IMR-90 (cell line): ENCODE measurements at places on chromosomes 6 and 20. TPM values are rescaled to one million over a fixed set of nuclear protein-coding genes. Genes with fewer than 3 reads are reported as not detected.
A peak's percentile ranks its signal among the peaks of the same experiment; 100 is the strongest.

The TUBB2B gene
- 13.3 and 13.6 TPM in 2 replicates for total RNA-seq

The MAS1 gene
- total RNA-seq = not detected in 2 replicates

DNA sequence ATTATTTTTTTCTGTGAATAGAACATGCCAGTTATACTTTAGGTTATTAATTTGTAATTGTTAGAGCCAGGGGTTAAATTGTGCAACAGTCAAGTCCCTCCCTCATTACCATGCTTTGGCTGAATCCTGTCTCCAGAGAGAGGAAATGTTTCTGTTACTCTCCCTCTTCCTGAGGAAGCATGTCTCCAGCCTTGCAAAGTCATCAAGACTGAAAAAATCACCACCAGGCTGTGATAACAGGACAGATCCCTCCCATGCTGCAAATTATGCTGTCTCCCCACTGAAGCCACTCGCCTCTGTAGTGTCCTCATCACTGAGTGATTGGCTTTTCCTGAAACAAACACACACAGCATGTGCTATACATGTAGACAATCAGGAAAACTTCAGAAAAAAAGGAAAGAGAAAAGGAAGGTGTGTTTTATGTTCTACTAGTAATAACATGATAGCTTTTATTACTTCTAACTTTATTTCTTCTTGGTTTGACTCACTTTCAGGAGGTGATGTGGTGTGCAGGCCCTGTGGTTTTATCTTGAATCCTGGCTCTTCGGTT, 290.0 kb upstream of the JAG1 start:
- no peak for DNase-seq

GRCh38 chr6:85726206-85726605, 83.5 kb upstream of the SYNCRIP start:
- DNase-seq = no peak

GRCh38 chr20:59170406-59171349, 7.1 kb downstream of the ZNF831 start:
- no peak for DNase-seq

DNA sequence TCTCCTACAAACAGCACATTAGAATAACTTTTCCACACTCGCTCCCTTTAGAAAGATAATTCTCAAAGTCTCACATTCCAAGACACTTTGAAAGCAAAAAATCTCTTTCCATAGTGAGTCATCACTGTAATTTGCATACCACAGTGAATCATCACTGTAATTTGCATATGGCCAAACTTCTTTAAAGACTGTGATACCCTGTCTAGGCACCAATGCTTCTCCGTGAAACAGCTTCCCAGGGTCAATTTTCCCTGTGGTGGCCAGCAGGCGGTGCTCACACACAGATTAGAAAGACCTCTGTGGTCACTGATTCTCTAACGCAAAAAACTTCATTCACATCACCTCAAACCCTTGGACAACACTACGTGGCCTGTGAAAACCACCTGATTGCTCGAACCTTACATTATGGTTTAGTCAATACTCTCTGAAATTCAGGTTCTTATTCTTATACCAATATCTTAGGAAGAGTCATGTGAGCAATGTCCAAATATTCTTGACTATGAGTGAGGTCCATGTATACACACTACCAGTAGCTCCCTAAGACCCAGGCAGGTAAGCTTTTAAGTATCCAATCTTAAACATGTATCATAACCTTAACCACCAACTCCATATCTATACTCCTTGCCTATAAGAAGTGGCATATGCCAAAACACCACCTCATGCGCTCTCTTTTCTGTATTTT, 78.5 kb upstream of the PHACTR1 start:
- DNase-seq = peak; percentile 31

GRCh38 chr20:12886618-12887363, 122.0 kb upstream of the SPTLC3 start:
- DNase-seq = no peak
